ENCODE measurements at places on chromosomes 11 and 22.

GRCh38 chr11:124667601-124668000 is 5.9 kb downstream of the SIAE start:
- DNase-seq: no peak

- no peak for DNase-seq
Measured at GRCh38 chr11:124798991-124799347, 1.2 kb downstream of the MSANTD2 start.

GRCh38 chr11:82775736-82776346 is 42.2 kb upstream of the FAM181B start:
- no peak for DNase-seq

- no peak for DNase-seq
Measured at GRCh38 chr11:87425391-87425790, 387.7 kb downstream of the TMEM135 start.

DNA sequence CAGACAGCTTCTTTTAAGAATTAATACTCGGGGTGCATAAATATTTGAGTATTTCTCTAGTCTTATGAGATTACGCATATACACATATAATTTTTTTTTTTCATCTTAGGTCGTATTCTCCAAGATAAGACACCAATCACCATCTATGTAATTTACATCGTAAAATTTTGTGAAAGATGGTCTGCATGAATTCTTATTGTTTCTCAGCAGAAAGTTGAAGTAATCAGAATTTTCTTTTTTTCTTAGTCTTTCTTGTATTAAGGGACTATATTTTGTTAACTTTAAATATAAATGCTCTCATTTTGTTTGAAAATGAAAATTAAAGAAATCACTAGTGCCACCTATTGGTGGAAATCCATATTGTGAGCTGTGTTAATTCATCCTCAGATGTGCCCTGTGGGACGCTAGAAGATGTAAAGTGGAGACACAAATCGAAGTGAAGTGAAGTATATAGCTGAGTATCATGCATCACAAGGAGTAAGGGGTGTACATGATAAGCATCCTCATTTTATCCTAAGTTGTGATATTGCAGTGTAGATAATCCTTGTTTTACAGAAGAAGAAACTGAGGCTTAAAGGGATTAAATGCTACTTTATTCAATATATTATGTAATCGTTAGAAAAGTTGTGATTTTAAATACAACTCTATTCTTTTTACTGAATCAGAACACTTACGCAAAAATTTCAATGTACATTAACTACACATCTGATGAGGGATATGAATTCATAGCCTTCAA is 2084.3 kb downstream of the LRRC4C start:
- no peak for DNase-seq

- no peak for DNase-seq
Measured at GRCh38 chr11:101345891-101346290, 216.3 kb upstream of the PGR start.

GRCh38 chr11:67027483-67027930 is 4.6 kb downstream of the SYT12 start:
- DNase-seq: no peak

- DNase-seq: no peak
Measured at GRCh38 chr11:118615976-118616371, 8.6 kb downstream of the PHLDB1 start.

DNA sequence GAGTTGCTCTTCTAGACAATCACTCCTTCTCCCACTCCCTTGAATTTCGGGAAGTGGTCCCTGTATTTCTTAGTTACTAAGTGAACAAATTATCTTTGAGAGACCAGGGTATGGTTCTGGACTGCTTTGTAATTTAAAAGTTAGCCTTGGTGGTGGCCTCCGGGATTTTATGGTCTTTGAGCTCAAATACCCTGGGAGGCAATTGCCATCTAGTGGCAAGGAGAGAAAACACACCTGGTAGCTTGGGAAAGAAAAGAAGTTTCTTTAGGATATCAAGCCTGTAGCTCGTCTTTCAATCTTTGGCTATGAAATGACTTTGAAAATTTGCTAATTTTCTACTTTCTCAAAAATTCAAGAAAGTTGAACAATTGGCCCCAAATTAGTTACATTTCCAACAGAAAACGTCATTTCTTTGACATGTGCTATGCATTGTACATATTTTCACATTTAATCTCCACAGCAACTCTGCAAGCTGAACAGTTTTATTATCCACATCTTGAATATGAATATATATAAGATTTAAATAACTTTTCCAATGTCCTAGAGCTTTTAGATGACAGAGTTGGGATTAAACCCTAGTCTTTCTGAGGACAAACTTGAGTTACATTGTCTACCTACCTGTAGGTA is 39.1 kb downstream of the MMP27 start:
- DNase-seq: no peak

- DNase-seq: no peak
Measured at GRCh38 chr22:43013355-43014315, 1.3 kb downstream of the PACSIN2 start.

- DNase-seq: no peak
Measured at GRCh38 chr11:91825777-91826176, 398.8 kb upstream of the FAT3 start.

GRCh38 chr11:40204228-40204627 is 1255.2 kb downstream of the LRRC4C start:
- no peak for DNase-seq

GRCh38 chr11:590997-591396 is 14.7 kb downstream of the PHRF1 start:
- DNase-seq: no peak

GRCh38 chr11:92061456-92062062 is 163.1 kb upstream of the FAT3 start:
- DNase-seq: no peak

DNA sequence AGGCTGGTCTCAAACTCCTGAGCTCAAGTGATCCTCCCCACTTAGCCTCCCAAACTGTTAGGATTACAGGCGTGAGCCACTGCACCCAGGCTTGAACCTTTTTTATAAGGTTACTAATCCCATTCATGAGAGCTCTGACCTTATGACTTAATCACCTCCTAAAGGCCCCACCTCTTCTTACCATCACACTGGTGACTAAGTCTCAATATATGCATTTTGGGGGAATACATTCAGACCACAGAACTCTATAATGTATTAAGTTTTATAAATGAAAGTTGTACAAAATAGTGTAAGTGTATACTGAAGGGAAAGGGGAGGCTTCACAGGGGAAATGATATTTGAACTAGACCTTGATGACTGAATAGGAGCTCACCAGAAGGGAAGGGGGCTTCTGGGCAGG is 28.4 kb upstream of the RBFOX2 start:
- DNase-seq: no peak

- no peak for DNase-seq
Measured at GRCh38 chr11:4704054-4704789, at the start of gene MMP26. Gene MMP26 (plus strand): TSS chr11:4704784.

DNA sequence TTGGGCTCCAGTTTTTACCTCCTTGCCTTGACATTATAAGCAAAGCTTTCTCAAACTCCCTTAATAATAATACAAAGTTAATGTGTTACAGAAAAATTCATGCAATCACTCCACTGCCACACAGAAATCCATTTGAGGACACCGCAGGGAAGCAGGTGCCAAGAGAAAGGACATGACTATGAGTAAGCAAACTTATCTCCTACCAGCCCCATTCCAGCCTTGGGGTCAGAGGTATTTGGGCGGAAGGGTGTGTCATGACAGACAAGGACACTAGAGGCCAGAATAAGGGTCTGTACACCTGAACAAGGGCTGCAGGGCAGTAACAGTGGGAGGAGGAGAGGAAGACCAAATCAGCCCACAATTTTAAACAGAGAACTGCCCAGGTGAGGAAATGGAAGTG is 5.9 kb downstream of the GNG3 start:
- no peak for DNase-seq

DNA sequence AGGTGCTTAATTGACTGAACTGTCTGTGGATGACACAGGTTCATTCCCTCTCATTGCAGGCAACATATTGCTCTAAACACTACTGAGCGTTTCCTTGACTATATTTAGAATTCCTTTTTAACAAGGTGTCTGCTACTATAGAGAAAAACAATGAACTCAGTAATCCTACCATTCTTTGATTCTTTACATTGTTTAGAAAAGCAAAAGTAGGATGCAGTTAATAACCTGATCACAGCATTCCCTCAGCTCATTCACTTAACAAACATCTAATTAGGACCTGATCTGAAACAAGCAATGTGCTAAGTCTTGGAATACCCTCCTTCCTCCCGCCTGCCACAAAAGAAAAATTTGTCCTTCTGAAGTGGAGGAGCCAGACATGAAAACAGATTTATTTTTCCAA is 313.1 kb downstream of the LRRC4C start:
- DNase-seq: no peak

- no peak for DNase-seq
Measured at GRCh38 chr11:101019870-101020269, 109.7 kb downstream of the PGR start.

- DNase-seq: no peak
Measured at GRCh38 chr22:25659413-25659812, 82.6 kb upstream of the MYO18B start.

GRCh38 chr11:44342616-44343015 is 32.7 kb upstream of the ALX4 start:
- no peak for DNase-seq

Measured in vagina (tissue), 2 donors.